ENCODE measurements at places on chromosomes 7 and 10.

DNA sequence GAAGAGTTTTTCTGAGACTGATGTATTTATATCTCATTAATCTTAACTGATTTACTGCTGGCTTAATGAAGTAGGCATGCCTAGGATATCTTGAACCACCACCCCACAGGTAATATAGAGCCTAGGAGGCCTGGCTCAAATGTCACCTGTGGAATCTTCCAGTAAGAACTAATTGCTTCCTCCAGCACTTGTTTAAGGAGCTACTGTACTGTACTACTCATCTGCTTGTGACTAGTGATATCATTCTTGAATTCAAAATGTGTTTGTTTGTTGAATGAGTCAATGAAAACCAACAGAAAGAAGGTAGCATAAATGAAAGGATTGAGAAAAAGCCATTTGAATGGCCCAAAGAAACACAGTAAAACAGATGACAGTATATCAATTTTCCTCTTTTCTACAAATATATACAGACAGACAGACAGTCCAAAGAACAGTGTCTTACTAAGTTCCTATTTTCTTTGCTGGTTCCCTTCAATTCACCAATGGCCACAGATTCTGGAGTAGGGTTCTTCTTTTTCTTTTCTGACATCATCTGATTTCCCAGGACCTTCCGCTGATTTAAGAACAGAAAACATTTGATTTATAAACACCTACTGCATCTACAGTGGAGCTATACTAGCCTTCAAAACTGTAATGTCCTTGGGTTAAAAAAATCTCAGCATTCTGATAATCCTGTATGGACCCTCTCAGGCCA, 43.7 kb upstream of the SLIT1 start:
- no peak for DNase-seq

DNA sequence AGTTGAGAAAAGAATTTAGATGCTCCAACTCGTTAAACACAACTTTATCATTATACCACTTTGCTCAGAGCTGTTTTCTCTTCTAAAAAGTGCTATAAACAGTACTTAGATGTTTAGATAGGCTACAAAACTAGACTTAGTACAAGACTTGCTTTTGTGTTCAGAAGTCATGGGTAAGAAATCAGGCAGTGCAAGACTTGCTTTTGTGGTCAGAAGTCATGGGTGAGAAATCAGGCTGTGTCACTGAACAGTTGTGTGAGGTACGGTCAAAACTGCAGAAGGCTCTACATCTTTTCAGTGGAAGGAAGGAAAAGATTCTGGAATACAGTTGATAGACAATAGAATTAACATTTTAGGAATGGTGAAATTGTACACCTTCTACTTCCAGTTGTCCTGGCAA, 239.7 kb downstream of the DNAJB9 start:
- no peak for DNase-seq

DNA sequence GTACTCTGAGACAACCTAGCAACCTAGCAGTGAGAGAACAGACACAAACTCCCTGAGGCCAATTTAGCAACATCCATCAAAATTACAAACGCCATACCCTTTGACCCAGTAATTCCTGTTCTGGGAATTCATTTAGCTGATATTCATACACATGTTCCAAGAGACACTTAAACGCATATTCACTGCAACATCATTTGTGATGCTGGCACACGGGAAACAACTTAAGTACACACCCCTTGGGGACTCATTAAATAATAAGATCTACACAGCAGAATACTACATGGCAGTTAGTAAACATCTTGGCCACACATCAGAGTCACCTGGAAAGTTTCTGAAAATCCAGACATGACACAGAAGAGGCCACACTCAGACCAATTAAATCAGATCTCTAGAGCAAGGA, 17.6 kb downstream of the NUDCD3 start:
- no peak for DNase-seq

DNA sequence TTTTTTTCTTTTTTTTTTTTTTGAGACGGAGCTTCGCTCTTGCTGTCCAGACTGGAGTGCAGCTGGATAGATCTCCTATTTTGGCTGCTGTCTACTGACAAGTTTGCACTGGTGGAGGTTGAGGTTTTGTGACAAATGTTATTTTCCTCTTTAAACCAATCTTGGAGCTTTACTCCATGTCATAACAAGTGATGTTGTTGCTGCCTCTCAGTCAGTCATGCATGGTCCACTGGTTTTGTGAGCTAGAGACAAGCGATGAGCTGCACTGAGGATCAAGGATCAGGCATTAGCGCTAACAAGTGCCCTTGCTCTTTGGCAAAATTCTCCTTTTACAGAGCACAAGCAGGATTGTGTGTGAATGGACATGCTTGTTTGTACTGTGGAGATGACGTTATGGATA, 805 bp upstream of the WDFY4 start:
- DNase-seq: no peak

Measured in stimulated activated CD4-positive, alpha-beta T cell treated with anti-CD3 and anti-CD28 coated beads, Interleukin-15, amount 100 ng/mL, for 24 hours (primary cell).